Transverse colon (tissue), 4 donors: ENCODE measurements at places on chromosomes 13 and 19.

- no peak for DNase-seq
These were observed 59.5 kb downstream of the SLC7A1 start for GRCh38 chr13:29535663-29536655.

DNA sequence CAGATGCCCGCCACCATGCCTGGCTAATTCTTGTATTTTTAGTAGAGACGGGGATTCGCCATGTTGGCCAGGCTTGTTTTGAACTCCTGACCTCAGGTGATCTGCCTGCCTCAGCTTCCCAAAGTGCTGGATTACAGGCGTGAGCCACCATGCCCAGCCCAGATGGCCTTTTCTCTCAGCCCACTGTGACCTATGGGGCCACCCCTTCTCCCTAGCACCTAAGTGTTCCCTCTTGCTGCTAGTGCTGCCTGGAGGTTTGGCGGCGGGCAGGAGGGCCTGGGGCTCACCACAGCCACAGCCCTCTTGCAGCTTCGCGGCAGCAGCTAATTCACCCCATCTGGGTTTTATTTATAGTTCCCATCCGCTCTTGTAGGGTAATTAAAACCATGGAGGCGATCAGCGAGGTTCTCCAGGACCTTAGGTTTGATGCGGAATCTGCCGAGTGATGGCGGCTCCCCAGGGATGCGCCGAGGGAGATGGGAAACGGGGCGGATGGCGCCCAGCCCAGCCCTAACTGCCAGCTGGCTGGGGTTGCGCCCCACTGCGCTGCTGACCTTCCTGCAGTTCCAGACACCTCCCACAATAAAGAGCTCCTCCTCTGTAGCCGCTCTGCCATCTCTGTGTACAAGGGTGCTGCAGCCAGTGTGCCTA is 3.3 kb downstream of the REX1BD start:
- no peak for DNase-seq

- DNase-seq = peak; percentile 75
These were observed 10.5 kb downstream of the CEBPA start for GRCh38 chr19:33291623-33292534.

GRCh38 chr19:30549151-30549550 is 177.0 kb downstream of the ZNF536 start:
- no peak for DNase-seq

GRCh38 chr19:1047696-1048147 is 7.8 kb downstream of the ABCA7 start:
- DNase-seq = peak; percentile 92

- DNase-seq = no peak
These were observed 528.6 kb downstream of the SUCLA2 start for GRCh38 chr13:47472516-47472915.

DNA sequence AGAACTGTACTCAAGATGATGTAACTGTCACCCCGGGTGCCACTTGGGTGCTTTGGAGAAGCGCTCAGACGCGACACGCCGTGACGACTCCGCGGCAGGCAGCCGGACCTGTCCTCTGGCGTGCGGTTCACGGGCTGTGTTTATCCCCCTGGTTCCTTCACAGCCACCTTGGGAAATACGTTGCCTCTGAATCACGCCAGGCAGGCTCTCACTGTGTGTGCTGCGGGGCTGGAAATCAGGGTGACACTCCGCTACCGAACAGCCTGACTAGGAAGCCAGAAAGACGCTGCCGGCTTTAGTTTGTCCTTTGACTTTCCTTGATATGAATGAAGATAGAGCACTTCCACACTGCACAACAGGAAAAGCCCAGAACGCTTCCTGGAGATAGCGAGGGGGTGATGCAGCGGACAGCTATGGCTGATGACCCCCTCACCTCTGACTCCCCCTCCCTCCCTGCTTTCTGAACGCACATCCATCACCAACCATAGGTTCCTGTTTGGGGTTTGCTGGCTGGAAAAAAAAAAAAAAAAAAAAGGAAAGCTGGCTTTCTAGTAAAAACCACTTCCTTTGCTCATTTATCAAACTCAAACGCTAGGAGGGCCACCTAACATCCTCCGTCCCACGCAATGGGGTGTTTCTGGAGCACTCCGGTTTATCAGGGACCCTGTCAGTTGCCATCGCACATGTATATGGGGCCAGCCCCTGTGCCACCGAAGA is 3.7 kb upstream of the GP6 start:
- no peak for DNase-seq

DNA sequence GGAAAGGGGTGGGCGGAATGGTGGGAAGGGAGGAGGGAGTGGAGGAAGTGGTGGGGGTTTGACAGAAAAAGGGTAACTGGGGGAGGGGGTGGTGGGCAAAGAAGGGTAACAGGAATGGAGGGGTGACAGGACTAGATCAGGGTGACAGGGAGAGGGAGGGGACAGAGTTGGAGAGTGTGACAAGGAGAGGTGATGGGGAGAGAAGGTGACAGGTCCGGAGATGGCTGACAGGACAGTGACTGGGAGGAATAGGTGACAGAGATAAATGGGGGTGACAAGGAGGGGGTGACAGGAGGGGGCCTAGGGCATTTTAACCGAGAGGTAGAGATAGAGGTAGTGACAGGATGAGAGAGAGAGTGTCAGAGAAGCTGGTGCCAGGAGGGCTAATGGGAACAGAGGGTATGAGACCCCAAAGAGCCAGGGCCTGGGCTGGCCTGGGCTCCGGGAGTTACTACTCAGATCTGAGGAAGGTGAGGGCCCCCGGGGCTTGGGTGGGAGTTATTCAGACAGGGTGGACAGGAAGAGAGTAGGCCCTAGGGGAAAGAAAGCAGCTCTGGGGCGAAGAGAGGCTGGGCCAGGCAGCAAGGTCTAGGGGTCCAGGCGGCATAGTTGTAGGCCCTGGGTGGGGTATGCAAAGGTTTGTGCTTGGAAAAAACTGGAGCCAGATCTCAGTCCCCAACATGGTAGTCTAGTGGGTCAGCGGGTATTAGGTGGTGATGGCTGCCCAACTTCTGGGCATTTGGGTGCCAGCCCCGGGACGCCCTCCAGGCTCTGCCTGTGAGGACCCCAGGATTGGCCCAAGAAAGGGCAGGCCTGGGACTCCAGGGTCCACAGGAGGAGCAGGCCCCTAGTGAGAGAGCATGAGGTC is 660 bp downstream of the CIC start:
- no peak for DNase-seq
